ENCODE measurements at places on chromosomes 6 and 20.

DNA sequence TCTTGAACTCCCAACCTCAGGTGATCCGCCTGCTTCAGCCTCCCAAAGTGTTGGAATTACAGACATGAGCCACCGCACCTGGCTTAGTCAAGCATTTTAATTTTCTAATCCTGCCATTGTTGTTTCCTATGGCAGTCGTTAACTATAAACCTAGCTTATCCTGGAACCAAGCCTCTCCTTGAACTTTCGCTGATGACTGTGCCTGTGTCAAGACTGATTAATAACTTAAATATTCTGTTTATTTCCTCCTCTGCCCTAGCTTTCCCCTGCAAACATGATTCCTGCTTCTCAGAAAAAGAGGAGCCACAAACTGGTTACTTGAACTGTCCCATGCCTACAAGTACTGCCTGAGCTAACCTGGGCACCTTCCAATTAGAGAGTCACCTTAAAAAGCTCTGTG lies 1.5 kb downstream of the VNN1 start:
- no peak for DNase-seq

GRCh38 chr6:132115714-132116366 lies 164.7 kb upstream of the CCN2 start:
- DNase-seq, result no peak

DNA sequence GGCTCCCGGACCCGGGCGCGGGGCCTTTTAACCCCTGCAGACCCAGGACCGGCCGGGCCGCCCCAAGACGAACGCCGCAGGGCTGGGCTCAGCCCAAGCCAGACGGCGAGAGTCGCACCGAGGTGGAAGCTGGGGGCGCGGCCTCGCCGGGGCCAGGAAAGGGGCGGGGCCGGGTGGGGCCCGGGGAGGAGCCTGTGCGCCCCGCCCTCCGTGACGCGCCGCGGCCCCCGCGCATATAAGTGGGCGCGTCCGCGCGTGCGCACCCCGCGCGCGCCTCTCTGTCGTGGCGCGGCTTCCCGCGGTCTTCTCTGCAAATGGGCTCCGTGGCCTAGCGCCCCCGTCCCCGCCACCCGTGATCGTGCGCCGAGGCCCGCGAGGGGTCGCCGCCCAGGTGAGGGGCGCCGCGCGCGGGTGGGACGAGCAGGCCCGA lies at the start of gene PPDPF:
Gene PPDPF, plus strand, starts transcription at position 262 of the 430 bp plus-strand sequence. CDS start 544 bp downstream, outside the sequence.
- DNase-seq, result peak; percentile 83

DNA sequence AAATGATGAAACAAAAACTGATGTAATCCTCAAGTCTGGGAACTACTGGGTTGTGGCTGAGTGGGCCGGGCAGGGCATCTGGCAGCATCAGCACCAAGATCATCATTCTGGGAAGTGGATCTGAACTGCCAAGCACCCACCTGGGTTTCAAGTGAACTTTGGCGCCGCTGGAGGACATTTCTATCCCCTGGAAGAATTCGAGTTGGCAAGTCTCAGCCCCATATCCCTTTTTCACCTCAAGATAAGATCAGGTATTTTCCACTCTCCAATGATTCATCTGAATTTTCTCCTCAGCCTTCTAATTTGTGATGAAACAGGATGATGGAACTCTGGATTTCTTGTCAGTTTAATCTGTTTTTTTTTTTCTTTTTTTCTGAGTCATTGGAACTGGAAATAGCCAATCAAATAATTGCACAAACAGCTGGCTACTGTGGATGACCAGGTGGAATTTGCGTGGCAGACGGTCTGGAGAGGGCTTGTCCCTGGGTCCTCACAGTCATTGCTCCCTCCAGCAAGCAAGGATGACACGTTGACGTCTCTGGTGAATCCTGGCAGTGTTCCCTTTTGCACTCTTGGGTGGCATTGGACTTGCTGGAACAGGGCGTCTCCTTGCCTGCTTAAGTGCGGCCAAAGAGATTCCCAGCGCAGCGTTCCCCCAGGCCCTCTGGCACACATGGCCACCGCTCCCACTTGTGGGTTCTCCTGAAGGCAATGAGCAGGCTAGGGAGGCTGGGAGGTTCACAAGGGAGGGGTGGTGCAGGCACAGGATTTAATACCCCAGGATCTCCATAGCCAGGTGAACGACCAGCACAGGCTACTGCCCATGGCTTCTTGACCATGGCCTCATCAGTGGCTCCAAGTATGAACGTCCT lies 80.4 kb downstream of the DHX35 start:
- no peak for DNase-seq

- no peak for DNase-seq
These were observed 11.8 kb downstream of the SMOC2 start for GRCh38 chr6:168452685-168453377.

GRCh38 chr6:169236988-169237387 lies 16.7 kb downstream of the THBS2 start:
- no peak for DNase-seq

GRCh38 chr20:20513720-20514119 lies 145.8 kb downstream of the INSM1 start:
- DNase-seq, result no peak

- no peak for DNase-seq
These were observed 54.3 kb upstream of the IYD start for GRCh38 chr6:150314230-150315188.

- no peak for DNase-seq
These were observed 14.4 kb upstream of the ZNF217 start for GRCh38 chr20:53608071-53608455.

DNA sequence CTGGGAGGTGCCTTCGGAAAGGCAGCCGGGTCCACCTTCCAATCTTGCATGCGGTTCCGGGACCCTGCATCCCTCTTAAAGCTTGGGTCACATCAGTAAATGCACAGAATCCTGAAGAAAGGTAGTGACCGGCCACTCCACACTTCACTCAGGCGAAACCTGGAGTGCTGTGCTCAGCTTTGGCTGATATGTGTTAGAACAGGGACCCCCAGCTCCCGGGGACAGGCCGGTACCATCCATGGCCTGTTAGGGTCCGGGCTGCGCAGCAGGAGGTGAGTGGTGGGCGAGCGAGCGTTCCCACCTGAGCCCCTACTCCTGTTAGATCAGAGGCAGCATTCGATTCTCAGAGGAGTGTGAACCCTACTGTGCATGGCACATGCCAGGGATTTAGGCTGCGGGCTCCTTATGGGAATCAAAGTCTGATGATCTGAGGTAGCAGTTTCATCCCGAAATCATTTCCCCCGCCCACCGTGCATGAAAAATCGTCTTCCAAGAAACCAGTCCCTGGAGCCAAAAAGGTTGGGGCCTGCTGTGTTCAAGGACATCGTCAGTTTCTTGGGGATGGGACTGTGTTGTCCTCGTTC lies 143.0 kb downstream of the ERMARD start:
- DNase-seq, result no peak

GRCh38 chr20:60794674-60795073 lies 457.4 kb upstream of the CDH4 start:
- no peak for DNase-seq

DNA sequence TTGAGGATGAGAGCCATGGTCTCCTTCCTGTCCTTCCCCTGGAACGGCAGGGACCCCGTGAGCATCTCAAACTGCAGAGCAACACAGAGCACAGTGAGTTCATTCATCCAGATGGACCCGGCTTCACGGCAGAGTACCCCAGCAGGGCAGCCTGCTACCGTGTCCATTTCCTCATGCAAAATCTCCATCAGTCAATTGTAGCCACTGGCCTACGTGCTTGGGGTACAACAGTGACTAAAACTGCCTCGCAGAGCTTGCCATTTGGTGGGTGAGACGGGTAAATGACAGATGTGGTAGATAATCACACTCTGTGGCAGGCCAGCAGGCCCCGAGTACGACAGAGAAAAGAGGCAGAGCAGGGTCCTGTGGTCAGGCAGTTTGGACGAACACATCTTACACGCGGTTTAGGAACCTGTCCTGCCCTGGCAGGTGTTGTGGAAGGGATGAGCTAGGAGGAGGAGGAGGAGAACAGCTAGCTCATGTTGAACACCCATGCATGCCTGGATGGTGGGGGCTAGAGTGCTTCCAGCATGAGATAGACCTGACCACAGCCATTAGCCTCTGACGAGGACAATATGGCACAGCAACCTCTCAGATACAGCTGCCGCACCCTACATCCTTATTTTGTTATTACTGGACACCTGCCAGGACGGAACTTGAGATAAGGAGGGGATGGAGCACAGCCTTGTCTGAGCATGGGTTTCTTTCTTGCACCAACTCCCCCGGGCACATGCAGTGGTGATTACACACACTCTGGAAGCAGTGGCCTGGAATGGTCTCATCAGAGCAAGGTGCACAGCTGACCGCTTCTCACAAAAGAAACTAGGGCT lies 95.6 kb downstream of the RAMACL start:
- peak; percentile 70 for DNase-seq

DNA sequence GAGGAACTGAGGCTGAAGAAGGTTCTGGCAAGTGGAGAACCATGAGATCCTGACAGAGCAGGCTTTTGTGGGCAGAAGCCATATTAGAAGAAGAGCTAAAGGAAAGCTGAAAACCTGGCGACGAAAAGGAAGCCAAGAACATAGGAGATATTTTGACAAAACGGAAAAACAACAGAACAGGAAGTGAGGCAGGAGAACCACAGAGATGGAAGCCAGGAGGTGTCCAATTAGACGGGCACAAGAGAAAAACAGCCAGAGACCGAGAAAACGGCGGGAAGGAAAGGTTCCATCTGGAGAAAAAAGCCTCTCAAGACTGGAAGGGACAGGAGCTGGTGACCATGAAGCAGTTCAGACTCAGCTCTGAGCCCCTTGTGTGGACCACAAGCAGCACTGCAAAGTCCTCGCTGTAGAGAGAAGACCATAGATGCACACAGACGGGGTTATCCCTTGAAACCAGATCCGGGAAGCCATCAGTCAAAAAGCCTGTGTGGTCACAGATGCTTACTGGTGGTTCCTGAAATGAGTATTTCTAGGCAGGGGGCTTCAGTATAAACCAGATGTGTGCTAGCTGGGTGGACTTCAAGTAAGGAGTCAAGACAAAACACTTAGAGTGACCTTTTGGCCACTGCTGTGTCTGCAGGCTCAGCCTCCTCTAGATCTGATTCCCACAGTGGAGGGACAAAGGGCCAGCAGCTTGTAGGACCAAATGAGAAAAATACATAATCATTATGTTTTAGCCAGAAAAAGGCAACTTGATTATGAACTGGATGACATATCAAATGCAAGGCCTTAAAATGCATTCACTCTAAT lies 30.7 kb downstream of the SSR1 start:
- DNase-seq, result no peak

- DNase-seq, result no peak
These were observed 174.6 kb downstream of the TRDN start for GRCh38 chr6:123462152-123462551.

DNA sequence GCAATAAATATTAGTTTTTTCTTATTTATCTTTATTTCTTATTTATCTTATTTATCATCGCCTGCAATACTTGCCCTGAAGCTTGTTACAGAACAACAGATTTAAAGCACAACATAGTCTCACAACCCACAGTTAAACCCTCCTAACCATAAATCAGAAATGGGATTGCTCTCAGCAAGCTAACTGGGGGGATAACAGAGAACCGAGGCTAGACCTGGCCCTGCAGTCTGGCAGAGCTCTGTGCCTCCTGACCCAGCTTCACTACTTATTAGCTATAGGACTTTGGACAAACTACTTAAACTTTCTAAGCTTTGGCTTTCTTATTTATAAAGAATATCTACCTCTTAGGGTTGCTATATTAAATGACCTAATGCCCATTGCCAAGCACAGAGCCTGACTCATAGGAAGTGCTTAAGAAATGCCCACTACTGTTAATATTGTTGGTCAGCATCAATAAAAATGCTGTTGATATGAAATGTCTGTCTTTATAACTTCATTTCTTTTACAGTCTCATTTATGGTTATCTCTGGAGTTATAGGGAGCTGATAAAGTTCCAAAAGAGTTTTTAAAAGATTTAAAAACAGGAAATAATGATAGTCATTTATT lies 87.9 kb upstream of the BEND6 start:
- DNase-seq, result peak; percentile 40

DNA sequence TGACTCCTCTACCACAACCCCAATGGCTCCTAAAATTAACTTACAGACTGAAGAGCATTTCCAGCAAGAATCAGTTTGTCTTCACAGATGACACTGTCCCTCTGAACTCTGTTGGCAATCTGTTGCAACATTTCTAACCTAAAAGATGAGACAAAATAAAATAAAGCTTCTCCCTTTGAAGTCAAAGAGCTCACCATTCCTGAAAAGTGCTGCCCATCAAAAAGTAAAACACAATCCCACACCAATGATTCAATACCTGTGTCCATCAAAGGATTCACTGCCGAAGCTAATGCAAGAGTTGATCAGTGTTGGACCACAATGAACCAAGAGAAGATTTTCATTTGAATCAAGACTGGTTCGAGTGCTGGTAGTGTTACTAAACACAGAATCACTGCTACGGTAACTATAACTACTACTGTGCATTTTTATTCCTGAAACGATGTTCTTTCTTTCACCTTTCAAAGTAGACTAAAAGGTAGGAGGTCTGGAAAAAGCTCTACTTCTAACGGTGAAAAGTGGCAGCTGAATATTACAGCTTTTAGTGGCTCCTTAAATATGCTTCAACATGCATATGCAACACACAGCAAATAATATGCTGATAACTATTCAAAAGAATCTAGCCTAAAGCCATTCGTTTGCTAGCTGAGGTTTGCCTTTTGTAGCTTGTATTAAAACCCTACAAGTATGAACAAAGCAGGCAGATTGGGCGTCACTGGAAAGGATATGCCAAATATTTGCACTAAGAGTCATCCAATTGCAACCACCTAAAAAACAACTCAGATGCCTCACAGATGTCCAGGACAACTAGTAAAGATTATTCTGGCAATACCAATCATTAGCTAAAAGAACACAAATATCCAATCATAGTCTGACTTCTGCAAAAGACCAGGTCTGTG lies at the start of gene DST:
Gene DST, minus strand, starts transcription at position 524 of the 896 bp plus-strand sequence.
- peak; percentile 64 for DNase-seq

DNA sequence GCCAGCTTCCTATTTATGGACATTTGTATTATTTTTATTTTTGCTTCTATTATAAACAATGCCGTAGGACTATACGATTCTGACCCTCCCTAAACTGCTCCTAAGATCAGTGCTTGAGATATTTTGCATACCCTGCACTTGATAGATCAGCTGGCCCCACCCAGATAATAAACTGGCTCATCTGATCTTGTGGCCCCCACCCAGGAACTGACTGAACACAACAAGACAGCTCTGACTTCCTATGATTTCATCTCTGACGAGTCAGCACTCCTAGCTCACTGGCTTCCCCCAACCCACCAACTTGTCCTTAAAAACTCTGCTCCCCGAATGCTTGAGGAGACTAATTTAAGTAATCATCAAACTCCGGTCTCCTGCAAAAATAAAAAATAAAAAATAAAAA lies 34.9 kb upstream of the TFAP2A start:
- no peak for DNase-seq

GRCh38 chr6:115675443-115675842 lies 385.2 kb downstream of the FRK start:
- DNase-seq, result no peak
